Effector memory CD4-positive, alpha-beta T cell (primary cell): ENCODE measurements at places on chromosomes 5 and 9.

- no peak overlapping the region for H3K27ac ChIP-seq
- no peak for DNase-seq
- no peaks in the 10 kb centered on the region for H3K36me3 ChIP-seq
- no peak overlapping the region for H3K4me3 ChIP-seq
Observed at GRCh38 chr9:23736293-23736692, 89.7 kb downstream of the ELAVL2 start.

- no peaks in the 10 kb centered on the region for H3K27me3 ChIP-seq
- no peak for DNase-seq
- no peaks in the 10 kb centered on the region for H3K36me3 ChIP-seq
Observed at GRCh38 chr9:257957-258356, 43.3 kb downstream of the DOCK8 start.

- no peak overlapping the region for H3K27ac ChIP-seq
- H3K27me3 ChIP-seq, result no peaks in the 10 kb centered on the region
- no peaks in the 10 kb centered on the region for H3K36me3 ChIP-seq
- H3K4me3 ChIP-seq, result no peak overlapping the region
- H3K4me1 ChIP-seq, result no peaks in the 10 kb centered on the region
- no peak for DNase-seq
Observed at GRCh38 chr5:120358949-120359348, 105.2 kb upstream of the PRR16 start.

GRCh38 chr5:23330726-23331125 is 176.7 kb upstream of the PRDM9 start:
- no peak overlapping the region for H3K4me3 ChIP-seq
- no peaks in the 10 kb centered on the region for H3K27me3 ChIP-seq
- no peaks in the 10 kb centered on the region for H3K4me1 ChIP-seq
- no peak overlapping the region for H3K27ac ChIP-seq
- no peaks in the 10 kb centered on the region for H3K36me3 ChIP-seq

DNA sequence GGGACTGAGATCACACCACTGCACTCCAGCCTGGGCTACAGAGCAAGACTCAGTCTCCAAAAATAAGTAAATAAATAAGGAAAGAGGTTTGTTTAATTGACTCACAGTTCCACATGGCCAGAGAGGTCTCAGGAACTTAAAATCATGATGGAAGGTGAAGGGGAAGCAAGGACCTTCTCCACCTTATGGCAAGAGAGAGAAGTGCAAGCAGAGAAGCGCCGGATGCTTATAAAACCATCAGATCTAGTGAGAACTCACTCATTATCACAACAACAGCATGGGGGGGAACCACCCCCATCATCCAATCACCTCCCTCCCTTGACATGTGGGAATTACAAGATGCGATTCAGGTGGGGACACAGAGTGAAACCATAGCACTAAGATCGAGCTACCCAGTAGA is 22.8 kb upstream of the RGMB start:
- H3K27me3 ChIP-seq, result no peaks in the 10 kb centered on the region
- no peak for DNase-seq
- H3K4me3 ChIP-seq, result no peak overlapping the region

DNA sequence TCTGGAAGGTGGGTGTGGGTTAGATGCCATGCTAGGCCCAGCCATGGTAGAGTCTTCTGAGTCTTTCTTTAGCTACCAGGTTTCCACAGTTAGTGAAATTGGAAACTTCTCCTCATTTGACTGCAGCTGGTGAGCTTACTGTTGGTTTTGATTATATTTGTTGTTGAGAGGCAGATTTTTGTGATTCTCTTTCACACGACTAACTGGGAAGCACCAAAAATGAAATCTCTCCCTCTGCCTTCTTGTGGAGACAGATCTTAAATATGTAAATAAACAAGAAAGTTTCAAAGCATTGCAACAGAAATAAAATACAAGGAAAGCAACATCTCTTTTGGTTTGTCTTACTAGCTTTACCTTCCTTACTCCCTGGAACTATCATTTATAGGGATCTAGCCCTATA is 122.2 kb downstream of the CEMIP2 start:
- H3K27ac ChIP-seq, result no peak overlapping the region
- H3K27me3 ChIP-seq, result no peaks in the 10 kb centered on the region
- H3K4me3 ChIP-seq, result no peak overlapping the region
- H3K4me1 ChIP-seq, result peaks cover 10% of the 10 kb centered on the region
- H3K36me3 ChIP-seq, result no peaks in the 10 kb centered on the region
- DNase-seq, result no peak

GRCh38 chr9:35522187-35522586 is 32.3 kb downstream of the RUSC2 start:
- DNase-seq, result no peak
- H3K36me3 ChIP-seq, result no peaks in the 10 kb centered on the region
- no peak overlapping the region for H3K4me3 ChIP-seq
- H3K27me3 ChIP-seq, result no peaks in the 10 kb centered on the region
- H3K4me1 ChIP-seq, result no peaks in the 10 kb centered on the region

- no peak overlapping the region for H3K27ac ChIP-seq
- no peaks in the 10 kb centered on the region for H3K27me3 ChIP-seq
- no peak for DNase-seq
- peaks cover 29% of the 10 kb centered on the region for H3K36me3 ChIP-seq
- H3K4me1 ChIP-seq, result no peaks in the 10 kb centered on the region
Observed at GRCh38 chr5:131968396-131968954, 23.0 kb upstream of the MEIKIN start.

DNA sequence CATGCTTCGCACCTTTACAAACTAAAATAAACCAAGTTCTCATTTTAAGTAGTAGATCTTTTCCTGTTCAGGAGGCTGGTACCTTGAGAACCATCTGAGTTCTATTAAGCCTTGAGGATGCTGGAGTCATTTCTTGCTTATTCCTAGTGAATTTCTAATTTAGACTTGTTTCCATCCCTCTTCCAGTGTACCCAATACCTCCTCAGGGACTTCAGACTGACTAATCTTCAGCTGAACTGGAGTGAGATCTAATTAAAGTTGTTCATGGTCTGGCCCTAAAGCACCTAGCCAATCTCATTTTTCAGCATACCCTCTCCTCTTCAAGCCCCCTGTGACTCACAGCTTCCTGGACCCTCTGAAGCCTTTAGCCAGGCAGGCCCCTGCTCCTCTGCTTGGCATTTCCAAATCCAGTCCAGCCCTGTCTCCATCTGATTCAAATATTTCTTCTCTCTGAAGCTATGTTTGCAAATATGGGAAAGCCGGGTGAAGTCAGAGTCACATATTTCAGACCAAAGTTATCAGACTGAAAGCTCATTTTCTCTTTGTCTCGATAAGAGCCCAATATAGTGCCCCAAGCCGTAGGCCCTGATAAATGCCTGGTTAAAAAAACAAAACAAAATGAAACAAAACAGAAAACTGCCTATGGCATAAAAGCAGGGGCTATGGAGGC is 19.4 kb upstream of the TNFSF15 start:
- no peaks in the 10 kb centered on the region for H3K36me3 ChIP-seq
- DNase-seq, result no peak
- no peaks in the 10 kb centered on the region for H3K27me3 ChIP-seq
- no peaks in the 10 kb centered on the region for H3K4me1 ChIP-seq

GRCh38 chr9:95385521-95385920 is 68.0 kb upstream of the FANCC start:
- H3K36me3 ChIP-seq, result no peaks in the 10 kb centered on the region
- DNase-seq, result no peak
- no peaks in the 10 kb centered on the region for H3K4me1 ChIP-seq
- no peak overlapping the region for H3K4me3 ChIP-seq

- H3K36me3 ChIP-seq, result no peaks in the 10 kb centered on the region
- no peaks in the 10 kb centered on the region for H3K27me3 ChIP-seq
- no peaks in the 10 kb centered on the region for H3K4me1 ChIP-seq
- no peak overlapping the region for H3K27ac ChIP-seq
- no peak for DNase-seq
- H3K4me3 ChIP-seq, result no peak overlapping the region
Observed at GRCh38 chr5:82334085-82334692, 56.0 kb upstream of the RPS23 start.

- no peak overlapping the region for H3K4me3 ChIP-seq
- H3K36me3 ChIP-seq, result no peaks in the 10 kb centered on the region
- no peak for DNase-seq
- no peaks in the 10 kb centered on the region for H3K27me3 ChIP-seq
Observed at GRCh38 chr5:97089149-97089801, 53.1 kb downstream of the LIX1 start.

GRCh38 chr5:94276751-94277150 is 341.7 kb downstream of the KIAA0825 start:
- no peak overlapping the region for H3K27ac ChIP-seq
- H3K36me3 ChIP-seq, result no peaks in the 10 kb centered on the region
- no peak overlapping the region for H3K4me3 ChIP-seq
- no peaks in the 10 kb centered on the region for H3K27me3 ChIP-seq
- DNase-seq, result no peak
- H3K4me1 ChIP-seq, result no peaks in the 10 kb centered on the region

DNA sequence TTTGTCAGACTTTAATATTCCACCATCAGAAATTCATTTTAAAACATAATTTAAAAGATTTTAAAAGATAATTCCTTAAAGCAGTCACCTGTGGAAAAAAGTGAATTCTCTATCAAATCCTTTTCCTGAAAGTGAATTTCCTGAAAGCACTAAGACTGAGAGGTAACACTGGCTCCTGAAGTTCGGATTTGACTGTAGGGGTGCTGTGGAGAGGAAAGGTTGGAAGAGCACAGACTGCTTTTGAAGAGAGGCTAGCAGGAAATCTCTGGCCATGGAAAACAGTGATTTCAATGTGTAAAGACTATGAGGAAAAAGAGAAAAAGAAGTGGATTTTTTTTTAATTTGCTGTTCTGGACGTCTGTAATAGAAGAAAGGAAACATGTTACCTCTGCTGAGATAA is 35.7 kb upstream of the TMEM161B start:
- H3K4me3 ChIP-seq, result no peak overlapping the region
- DNase-seq, result no peak
- H3K36me3 ChIP-seq, result no peaks in the 10 kb centered on the region
- H3K27ac ChIP-seq, result no peak overlapping the region
- H3K4me1 ChIP-seq, result no peaks in the 10 kb centered on the region
- no peaks in the 10 kb centered on the region for H3K27me3 ChIP-seq
